ENCODE measurements at places on chromosomes 2 and 18.
A peak's percentile ranks its signal among the peaks of the same experiment; 100 is the strongest.

GRCh38 chr2:54936766-54937165, 113.5 kb downstream of the RTN4 start:
- DNase-seq, result no peak

DNA sequence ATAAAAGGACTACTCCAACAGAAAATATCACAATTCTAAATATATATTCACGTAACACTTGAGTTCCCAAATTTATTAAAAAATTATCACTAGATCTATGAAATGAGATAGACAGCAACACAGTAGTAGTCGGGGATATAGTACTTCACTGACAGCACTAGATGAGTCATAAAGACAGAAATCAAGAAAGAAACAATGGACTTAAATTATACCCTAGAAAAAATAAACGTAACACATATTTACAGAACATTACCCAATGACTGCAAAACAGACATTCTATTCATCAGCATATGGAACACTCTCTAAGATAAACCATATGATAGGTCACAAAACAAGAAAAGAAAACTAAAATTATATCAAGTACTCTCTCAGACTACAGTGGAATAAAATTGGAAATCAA, 429.4 kb downstream of the MBD2 start:
- no peak for DNase-seq

- no peak for DNase-seq
These were observed 96.8 kb downstream of the PRKCE start for GRCh38 chr2:45748239-45748638.

DNA sequence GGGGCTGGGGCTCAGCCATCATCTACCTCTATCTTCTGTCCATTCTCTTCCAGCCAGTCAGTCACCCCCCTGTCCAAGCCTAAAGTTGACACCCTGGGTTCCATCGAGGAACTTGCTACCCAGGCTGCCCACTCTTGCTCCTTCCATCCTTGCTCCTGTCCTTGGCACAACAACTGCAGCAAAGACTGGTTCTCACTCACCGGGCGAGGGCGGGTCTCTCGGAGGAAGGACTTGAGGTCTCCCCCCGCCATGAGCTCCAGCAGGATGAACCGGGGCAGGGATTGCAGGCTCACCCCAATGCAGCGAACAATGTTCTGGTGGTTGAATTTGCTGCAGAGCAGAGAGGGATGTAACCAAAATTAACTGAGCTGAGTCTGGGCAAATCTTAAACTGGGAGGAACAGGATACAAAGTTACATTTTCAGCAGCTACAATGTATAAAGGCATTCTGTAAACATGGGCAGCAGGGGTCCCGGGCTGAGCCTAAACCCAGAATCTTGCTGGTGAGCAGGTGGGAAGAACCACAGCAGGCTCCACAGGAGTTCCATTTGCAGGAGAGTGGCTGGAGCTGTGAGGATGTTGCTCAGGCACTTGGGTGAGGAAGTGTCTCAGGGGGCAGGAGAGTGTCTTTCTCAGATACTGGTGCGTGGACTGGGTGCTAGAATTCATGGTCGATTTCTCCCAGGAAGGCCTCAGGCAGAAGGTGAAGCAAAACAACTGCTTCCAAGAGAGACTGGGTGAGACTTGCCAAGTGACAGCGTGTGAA, 105.5 kb downstream of the CLIP4 start:
- no peak for DNase-seq

DNA sequence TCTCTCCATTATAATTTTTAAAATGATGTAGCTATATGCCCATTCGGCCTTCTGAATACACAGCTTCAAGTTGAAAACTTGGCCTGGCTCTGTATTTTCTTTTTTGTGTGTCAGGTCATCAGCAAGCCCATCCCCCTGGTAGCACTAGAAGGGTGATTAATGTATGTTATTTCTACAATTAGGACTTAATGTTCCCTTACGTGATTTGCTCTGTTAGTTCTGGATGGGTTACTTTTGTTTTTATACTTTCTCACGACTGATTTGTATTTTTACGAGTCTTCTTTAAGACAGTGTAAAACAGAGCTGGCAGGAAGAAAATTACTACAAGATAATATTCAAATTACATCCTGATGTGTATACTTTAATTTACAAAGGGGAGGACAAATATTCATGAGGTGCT, 88.4 kb upstream of the RGPD4 start:
- no peak for DNase-seq

- DNase-seq, result no peak
These were observed 3.6 kb downstream of the ZNF516 start for GRCh38 chr18:76491473-76491775.

DNA sequence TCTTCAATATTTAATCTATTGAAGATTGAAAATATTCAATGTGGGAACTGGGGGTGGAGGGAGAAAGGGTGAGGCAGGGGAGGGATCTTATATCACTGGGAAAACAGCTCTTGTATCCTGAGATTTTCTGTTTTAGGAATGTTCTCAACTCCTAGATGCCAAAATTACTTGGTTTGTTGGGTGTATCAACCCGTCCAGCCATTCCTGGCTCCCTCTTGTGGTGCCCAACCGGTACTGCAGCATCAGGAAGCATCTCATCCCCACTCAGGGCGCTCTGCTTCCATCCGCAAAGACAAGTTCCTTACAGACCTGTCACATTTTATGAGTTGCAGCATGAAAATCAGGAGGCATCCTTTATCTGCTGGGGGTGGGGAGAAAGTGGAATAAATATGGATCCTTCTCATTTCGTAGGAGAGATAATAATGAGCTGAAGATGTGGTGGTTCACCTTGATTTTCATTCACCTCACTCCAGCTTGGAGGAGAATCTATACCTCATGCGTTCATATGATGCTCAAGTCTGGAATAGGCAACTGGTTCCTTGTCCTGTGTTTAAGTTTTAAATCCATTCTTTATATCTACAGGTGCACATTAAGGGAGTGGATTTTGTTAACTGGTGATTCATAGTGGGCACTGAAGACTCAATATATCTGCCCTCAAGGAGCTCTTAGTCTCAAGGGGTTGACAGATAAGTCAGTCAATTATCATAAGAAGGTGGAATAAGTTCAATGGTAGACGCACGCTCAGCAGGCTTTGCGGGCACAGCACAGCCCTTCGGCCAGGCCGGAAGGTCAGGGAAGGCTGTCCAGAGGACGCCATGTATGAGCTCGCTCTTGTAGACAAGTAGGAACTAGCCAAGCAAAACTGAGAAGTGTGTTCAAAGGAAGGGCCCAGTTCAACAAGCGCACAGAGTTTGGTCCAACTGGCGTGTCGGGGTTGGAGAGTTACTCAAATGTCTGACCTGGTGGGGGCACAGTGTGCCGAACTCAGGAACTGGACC, 127.3 kb downstream of the RNF144A start:
- peak; percentile 20 for DNase-seq

- DNase-seq, result no peak
These were observed 1.4 kb upstream of the TUBA4B start for GRCh38 chr2:219251656-219252055.

- no peak for DNase-seq
These were observed 293.8 kb upstream of the SLC14A2 start for GRCh38 chr18:45321520-45321919.

- DNase-seq, result no peak
These were observed 42.5 kb downstream of the DSC3 start for GRCh38 chr18:30999887-31000628.

GRCh38 chr18:13191031-13191430, 27.5 kb upstream of the LDLRAD4 start:
- DNase-seq, result no peak

GRCh38 chr2:10912076-10912731, 470 bp downstream of the KCNF1 start:
- DNase-seq, result no peak

DNA sequence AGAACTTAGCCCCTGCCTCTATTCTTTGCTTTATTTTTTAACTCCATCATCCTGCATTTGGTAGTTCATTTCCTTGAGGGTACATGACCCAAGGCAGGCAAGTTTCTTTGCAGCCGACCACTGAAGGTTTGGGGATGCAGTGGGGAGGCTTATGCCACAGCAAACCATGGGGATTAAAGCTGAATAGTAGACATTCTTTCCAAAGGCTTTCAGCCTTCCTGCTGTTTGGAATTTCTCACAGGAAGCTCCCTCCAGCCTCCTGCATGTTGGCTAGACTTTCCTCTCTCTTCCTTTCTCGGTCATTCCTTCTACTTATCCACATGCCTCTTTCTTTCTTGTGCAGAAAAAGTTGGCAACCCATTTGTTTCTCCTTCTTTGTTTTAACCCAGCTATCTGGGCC, 77.3 kb downstream of the SOCS6 start:
- no peak for DNase-seq

- no peak for DNase-seq
These were observed 46.0 kb downstream of the TNS1 start for GRCh38 chr2:217956586-217957457.

DNA sequence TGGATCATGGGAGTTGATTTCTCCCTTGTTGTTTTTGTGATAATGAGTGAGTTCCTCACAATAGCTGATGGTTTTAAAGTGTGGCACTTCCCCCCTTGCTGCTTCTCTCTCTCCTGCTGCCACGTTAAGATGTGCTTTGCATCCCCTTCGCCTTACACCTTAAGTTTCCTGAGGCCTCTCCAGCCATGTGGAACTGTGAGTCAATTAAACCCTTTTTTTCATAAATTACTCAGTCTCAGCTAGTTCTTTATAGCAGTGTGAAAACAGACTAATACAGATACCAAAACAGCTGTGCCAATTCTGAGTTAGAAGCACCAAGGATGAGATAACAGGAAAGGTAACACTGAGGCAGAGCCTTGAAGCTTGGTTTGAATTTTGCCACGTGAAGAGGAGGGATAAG, 44.7 kb downstream of the ITSN2 start:
- DNase-seq, result no peak

DNA sequence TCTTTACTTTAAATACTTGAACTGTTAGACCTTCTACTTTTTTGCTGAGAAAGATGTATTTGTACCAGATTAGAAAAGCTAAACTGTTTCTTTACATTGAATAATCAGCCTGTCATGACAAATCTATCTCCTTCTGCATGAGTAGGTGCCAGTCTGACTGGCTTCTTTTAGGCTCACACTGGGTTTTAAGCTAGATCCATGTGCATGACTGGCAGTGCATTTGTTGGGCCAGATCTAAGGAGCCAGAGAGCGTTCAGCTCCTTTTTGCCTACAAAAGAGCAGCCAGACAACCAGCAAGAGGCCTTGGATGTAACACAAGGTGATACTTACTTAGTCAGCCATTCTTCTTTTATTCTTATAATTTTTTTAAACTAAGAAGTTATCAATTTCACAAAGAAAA, 82.0 kb upstream of the OTX1 start:
- DNase-seq, result no peak

DNA sequence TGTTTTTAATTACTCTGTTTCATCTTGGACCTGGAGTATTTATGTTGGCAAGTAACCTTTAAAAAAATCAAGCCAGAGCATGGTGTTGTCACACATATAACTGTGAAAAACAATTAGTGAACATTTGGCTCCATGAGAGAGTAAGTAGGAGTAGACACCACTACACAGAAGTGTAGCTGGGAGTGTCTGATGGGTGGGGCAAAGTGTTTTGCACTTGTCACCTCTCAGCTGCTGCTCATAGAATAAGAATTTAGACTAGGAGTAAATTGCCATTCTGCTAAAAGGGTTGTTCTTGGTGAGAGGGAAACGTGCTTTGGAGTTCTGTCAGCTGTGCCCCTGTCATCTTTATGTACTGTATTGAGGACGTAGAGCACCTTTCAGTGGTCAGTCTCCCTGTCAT, 114.5 kb downstream of the TTC27 start:
- DNase-seq, result no peak

- DNase-seq, result no peak
These were observed 56.1 kb upstream of the FHL2 start for GRCh38 chr2:105454801-105455485.

DNA sequence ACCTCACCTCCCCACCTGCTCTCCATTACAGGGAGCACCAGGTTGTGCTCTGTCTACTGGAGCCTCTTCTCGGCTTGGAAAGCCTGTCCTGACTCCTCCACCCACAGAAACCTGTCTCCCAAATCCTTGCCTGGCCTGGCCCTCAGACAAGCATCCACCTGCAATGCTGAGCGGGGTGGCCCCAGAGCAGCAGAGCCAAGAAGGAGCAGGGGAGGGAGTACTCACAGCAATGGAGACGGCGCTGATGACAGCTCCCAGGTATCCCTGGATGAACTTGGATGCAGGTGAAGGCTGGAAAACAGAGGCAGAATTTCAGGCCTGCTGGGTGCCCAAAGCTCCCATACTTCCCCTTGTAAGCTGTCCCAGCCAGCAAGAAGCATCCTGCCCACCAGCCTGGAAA, 72.8 kb downstream of the SFXN5 start:
- DNase-seq, result no peak

- DNase-seq, result no peak
These were observed 45.5 kb downstream of the OSR1 start for GRCh38 chr2:19312949-19313348.

GRCh38 chr2:196528486-196529223, 110.9 kb upstream of the CCDC150 start:
- no peak for DNase-seq

DNA sequence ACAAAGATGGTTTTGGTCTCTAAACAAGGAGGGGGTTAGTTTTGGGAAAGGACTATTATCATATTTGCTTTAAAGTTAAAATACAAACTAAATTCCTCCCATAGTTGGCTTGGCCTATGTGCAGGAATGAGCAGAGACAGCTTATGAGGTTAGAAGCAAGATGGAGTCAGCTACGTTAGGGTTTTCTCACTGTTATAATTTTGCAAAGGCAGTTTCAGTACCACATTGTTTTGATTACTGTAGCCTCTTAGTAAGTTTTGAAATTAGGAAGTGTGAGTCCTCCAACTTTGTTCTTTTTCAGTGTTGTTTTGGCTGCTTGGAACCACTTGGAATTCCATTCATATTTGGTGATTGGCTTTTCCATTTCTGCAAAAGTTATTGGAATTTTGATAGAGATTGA, 23.4 kb downstream of the LCLAT1 start:
- DNase-seq, result no peak

- DNase-seq, result no peak
These were observed 280.9 kb upstream of the STON1 start for GRCh38 chr2:48249025-48249424.

GRCh38 chr2:197927994-197928393, 123.6 kb downstream of the PLCL1 start:
- DNase-seq, result no peak

GRCh38 chr2:108139521-108139920, 100.2 kb upstream of the SULT1C3 start:
- DNase-seq, result no peak

- no peak for DNase-seq
These were observed 64.6 kb downstream of the ZC3H6 start for GRCh38 chr2:112339986-112340385.

DNA sequence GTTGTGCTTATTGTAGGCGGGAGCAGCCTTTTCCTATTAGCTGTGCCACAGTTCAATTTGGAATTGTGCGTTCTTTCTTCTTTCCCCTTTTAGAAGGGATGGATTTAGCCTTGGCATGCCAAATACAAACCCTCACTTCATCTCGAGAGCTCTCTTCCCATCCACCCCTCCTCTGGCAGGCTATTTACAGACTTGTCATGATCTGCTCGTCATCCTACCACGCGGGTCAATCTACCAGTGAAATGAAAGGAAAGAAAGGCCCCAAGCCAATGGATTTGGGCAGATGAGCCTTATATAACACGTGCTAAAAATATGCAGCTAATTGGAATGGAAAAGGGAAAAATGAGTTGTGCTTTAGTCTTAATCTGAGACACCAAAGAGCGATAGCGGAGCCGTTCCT, 277.5 kb downstream of the PRKCE start:
- no peak for DNase-seq
